ENCODE measurements at places on chromosomes 2 and 18.

DNA sequence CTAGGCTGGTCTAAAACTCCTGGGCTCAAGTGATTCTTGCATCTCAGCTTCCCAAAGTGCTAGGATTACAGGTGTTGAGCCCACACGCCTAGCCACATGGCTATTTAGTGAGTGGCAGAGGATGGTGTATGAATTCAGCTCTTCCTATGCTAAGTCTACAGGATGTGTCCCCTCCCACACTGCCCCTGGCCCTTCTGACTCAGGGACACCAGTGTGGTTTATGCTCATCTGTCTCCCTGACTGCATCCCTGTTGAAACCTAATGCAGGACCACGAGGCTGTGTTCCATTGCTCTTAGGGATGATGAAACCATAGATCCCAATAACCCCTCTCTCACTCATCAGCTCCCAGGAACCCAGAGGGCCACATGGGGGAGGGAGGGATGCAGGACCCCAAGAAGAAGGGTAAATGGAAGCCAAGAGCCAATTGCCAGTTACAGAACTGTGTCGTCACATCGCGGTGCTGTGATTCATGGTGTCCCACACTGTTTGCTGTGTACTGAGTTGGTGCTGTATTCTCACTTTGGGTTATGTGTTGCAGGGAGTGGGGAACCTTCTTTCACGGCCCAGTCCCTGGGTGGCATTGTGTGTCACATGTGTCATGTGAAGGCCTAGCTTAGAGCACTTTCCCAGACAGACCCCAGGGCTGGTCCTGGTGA is 102.9 kb upstream of the HAAO start:
- no peak for DNase-seq

GRCh38 chr2:156333274-156333950 is 891 bp upstream of the NR4A2 start:
- DNase-seq = peak; percentile 45

DNA sequence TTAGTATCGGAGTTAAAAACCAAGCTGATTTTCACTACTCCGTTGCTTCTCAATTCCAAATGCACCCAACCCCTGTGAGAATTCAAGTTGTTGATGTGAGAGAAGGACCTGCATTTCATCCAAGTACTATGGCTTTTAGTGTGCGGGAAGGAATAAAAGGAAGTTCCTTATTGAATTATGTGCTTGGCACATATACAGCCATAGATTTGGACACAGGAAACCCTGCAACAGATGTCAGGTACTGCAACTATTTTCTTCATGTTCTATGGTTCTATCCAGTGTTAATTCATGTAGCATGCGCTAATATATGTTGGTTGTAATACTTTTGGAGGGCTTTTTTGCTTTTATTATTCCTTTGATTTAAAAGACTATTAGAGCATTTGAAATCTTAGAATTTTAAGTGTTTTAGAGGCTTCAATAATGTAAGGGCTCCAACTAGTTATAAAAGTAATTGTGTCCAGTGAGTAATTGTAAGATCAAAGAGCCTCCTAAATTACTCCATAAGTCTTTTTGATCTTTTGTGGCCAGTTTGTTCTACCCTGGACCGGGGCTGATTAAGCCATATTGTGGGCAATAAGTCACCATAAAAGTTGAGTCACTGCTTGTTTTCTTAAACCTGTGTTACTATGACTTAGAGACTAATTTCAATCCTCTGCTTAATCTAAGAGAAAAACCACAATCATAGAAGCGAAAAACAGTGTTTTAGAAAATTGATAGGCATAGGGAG is 22.9 kb downstream of the DSG4 start:
- no peak for DNase-seq

DNA sequence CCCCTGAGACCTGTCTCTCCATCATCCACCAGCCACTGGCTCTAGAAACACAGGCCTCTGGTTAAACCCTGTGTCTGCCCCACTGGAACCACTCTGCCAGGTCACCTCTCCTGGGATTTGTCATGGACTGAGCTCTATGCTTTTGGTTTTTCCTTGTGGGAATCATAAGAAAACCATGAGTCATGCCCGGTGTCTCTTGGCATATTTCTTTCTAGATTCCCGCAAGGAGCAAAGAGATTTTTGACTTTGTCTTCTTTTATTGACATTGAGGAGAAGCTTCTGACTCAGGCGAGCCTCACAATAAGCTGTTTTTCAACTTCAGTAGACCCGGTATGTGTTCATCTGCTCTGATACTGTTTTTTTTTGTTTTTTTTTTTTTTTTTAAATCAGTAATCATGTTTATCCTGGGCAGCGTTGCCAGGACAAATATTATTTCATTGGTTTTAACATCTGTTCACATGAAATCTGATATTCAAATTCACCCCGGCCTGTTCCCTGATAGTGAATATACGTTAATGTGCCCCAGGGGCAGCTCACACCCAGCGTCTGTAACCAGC is 207.1 kb downstream of the ACKR3 start:
- DNase-seq = no peak

- DNase-seq = no peak
Measured at GRCh38 chr2:51919395-51919794, 887.5 kb upstream of the NRXN1 start.

- no peak for DNase-seq
Measured at GRCh38 chr2:160224507-160224906, 24.4 kb upstream of the ITGB6 start.

GRCh38 chr18:48827291-48828193 is 123.2 kb downstream of the SMAD7 start:
- peak; percentile 75 for DNase-seq

DNA sequence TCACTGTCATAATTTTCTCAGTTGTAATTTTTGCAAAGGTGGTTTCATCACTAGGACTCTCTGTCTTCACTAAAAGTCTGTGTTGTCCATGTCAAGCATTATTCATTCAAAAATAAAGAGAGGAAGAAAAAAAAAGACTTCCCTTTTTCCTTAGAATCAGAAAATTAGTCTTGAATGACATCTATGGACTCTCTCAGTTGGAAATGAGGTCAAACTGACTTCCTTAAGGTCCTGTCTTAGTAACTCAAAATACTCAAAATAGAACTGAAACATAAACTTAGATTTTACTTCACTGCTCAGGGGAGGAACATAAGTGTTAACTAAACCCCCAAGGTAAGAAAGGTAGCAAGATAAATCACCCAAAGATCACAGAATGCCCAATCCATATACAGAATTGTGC is 2.2 kb upstream of the ZNF407 start:
- no peak for DNase-seq

DNA sequence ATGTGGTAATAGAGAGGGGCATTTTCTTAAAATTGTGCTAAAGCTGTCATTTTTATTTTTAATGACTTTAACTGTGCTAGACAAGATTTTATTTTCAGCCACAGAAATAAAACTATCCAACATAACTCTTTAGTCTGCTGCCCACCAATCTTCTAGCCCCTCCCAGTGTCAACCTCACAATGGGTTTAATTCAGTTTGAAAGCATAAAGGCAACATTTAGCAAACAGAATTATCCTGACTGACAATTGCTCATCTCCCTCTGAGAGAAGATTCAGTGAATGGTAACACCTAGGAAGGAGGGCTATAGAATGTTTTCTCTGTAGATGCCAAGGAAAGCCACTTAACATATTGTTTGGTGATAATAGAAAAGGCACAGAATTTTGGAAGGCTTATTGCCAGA is 5.2 kb downstream of the ERMN start:
- DNase-seq = no peak

- no peak for DNase-seq
Measured at GRCh38 chr2:217475101-217475500, 527.7 kb downstream of the TNS1 start.

GRCh38 chr2:168524005-168524404 is 67.9 kb downstream of the CERS6 start:
- no peak for DNase-seq

DNA sequence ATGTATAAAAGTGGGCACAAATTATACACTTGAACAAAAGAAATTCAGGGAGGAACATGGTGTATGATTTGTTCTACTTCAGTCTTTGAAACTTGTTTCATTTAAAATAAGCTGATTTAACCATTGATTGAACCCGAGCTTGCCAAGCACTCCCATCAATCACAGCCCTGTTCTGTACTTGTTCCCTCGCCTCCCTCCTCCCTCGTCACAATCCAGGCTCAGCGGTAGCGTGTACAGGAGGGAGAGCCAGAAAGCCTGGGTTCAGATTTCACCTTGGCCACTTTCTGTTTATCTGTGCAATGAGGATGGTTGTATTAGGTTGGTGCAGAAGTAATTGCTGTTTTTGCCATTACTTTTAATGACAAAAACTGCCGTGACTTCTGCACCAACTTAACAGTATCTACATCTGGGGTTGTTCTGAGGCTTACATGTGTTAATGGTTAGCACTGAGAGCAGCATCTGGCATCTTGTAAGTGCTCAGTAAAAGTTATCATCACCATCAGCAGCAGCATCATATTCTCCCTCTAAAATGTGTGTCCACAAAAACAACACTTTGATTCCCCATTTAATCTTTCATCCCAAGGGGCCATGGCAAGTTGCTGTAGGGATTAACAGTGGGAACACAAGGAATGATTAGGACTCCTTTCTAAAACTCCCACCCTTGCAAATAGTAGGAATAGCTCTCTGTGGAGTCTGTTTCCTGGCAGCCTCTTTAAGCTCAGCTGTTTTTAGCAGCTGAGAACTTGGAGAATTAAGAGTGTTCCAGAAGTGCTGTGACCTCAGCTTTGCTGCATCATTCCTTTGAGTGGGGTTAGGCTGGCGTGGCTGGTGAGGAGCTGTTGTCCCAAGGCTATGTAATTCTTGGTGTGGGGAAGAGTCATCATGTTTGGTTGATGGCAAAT is 4.7 kb downstream of the DPYSL5 start:
- DNase-seq = no peak

- DNase-seq = no peak
Measured at GRCh38 chr2:236692937-236693336, 123.3 kb downstream of the ACKR3 start.

- DNase-seq = no peak
Measured at GRCh38 chr18:27608742-27609141, 423.6 kb upstream of the CHST9 start.

DNA sequence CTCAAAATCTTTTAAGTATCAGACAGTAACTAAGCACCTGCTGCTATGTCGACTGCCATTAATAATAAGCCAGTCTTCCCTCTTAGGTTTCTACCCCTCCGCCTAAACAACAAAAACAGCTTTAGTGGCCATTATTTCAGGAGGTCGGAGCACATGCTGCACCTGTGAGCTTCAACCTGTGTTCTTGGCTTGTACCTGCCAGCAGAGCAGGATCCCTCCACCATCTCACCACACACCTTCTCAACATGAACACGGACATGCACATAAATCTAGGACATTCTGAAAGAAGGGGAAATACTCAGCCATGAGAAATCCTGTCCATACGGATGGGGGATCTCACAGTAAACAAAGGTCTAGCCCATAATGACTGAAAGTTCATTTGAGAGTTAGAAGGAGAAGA is 3.7 kb downstream of the CYB5A start:
- DNase-seq = no peak

DNA sequence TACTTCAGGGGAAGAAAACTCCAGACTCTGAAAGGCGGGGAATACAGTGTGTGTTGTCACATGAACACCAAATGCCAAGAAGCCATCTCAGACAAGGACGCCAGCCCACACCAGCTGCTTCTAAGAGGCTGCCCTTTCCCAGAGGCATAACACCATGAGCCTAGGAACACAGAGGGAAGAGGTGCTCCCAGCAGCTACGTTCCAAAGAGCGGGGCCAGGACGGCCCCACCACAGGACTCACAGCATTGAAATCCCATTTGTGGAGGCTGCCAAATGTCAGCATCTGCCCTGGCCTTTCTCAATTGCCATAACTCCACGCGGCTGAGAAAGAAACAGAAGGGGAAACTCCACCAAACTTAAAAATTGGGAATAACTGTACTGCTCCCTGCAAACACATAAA is 20.1 kb upstream of the ID2 start:
- DNase-seq = peak; percentile 53

DNA sequence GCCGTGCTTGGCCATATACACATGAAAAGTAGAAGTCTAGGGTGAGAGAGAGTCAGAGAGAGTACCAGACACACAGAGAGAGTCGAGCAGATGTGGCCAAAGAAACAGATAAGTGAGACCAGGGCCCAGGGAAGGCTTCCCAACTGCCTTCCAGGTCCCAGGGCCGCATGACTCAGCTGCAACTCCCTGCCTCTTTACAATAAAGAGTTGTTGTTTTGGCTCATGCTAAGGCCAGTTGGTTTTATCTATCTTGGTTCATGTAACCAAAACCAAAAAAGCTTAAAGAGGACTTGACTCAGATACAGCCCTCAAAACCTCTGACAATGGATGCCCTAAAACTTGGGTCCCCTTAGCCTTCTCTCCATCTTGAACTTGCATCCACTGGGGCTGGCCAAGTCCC is 36.9 kb downstream of the REEP1 start:
- no peak for DNase-seq

GRCh38 chr2:172782506-172783164 is 47.0 kb downstream of the RAPGEF4 start:
- DNase-seq = no peak

DNA sequence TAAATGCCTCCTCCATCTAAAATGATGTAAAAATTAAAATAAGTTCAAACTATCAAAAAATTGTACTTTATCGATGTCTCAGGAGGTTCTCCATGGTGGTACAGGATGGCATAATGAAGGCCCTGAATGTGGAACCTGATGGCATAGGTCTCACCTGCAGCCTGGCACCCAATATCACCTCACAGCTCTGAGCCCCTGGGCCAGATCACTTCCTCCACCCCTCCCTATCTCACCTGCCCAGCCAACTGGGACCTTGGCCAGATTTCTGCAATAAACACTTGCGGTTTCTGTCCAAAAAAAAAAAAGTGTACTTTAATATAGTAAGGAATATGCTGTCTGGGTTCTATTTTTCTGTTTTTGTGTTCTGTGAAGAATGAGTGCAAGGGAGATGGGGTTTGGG is 6.7 kb upstream of the RBM45 start:
- DNase-seq = no peak

DNA sequence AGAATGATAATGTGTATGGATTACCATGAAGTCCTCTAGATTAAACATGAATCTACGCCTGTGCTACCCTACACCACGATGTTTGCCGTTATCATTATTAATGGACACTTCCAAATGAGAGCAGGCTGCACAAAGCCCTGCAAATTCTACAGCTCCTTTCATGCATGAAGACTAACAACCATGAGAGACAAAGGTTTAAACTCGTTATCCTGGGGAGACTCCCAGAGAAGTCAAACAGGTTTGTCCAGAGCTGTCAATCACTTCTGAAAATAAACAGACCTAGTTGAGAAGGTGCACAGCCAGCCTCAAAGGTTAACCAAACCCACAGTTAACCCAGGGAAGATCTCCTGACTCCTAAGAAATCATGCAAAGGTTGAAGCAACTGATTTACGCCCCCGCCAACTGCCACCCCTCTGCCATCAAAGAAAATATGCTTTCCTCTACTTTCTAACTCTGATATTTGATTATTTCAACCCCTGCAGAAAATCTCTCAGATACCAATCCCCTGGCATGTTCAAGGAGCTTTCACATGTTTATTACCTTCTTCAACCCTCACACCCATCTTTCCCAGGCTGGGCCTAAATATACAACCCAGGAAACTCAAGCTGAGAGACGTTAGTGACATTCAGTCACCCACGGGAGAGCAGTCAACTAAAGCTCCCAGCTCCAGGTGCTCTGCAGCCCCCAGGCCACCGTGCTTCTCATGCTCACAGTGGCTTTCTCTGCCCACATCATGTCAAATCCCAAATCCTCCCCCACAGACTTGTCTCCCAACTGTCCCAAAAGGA is 35.9 kb downstream of the MYO5B start:
- no peak for DNase-seq
